ENCODE measurements at places on chromosomes 4 and X.
A peak's percentile ranks its signal among the peaks of the same experiment; 100 is the strongest.

DNA sequence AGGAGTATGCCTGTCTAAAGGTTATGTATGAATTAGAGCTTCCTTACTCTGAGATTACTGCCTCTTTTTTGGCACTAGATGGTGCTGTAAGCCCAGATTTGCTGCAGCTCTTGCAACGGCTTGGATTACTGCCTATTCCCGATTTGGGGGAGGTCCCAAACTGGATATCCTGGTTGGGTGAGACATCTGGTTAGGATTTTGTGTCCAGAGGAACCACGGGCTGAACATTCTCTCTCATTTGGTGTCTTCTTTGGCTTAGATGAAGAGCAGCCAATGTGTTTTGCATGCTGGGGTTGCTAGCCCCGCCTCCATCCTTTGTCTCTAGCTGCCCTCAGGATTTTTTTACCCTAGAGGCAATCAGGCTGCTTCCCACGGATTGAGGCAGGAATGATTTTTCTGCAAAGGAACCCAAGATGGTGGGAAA is 31.9 kb downstream of the F8A1 start:
- DNase-seq, result peak; percentile 85

GRCh38 chr4:161517941-161518340 is 645.9 kb downstream of the FSTL5 start:
- no peak for DNase-seq

DNA sequence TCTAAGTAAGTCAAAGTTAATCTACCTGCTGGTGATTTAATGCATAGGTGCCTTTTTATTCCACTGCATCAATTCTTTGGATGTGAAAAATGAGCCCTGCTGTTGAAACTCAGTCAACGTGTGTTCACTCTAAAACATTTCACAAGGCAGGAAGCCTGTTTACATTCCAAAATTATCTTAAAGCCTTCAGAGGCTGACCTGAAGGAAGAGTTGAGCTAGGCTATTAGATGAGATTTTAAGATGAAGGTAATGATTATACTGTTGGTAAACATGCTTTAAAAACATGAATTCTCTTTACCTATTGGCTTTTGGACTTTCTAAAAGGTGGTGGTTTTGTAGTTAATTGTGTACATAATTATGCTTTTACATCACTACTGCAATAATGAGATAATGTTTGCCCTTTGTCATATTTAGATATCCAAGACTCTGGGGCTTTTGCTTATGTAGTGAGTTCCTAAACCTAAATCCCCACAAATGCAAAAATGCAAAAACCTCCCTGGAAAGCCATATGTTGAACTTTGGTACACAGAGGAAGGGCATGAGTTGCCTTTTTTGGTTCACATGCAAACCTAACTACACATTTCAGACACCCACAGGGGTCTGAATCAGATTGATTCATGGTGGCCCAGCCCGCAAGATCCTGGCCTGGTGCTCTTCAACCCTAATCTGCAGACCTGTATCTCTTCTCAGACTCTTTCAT is 92.3 kb downstream of the KLHL8 start:
- DNase-seq, result no peak

- DNase-seq, result no peak
These were observed 94.7 kb downstream of the LINC00632 start for GRCh38 chrX:140804292-140804691.
